PC-9 (cell line): ENCODE measurements at places on chromosomes 4 and X. TPM values are rescaled to one million over a fixed set of nuclear protein-coding genes. Genes with fewer than 3 reads are reported as not detected.
A peak's percentile ranks its signal among the peaks of the same experiment; 100 is the strongest.

The CXXC4 gene
- total RNA-seq = 0.76 and 0.80 TPM in 2 replicates

DNA sequence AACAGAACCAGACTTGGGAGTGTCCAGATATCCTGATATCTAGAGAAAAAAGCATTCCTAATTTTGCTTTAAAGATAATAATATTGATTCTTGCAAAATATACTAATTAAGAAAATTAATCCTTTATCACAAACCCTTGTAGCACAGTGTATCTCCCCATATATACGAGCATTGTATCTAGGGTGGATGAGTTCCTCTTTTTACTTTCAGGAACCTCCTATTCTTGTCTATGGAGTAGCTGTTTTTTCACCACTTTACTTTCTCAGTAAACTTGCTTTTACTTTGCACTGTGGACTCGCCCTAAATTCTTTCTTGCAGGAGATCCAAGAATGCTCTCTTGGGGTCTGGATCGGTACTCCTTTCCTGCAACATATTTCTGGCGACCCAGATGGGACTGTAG, 103.9 kb downstream of the GLUD2 start:
- no peak for DNase-seq
- no peak overlapping the region for H3K27ac ChIP-seq
- no peaks in the 10 kb centered on the region for H3K27me3 ChIP-seq
- H3K4me1 ChIP-seq = no peaks in the 10 kb centered on the region
- H3K36me3 ChIP-seq = no peaks in the 10 kb centered on the region

The TNMD gene
- not detected in 2 replicates for total RNA-seq

The ZNF674 gene
- total RNA-seq = 3.9 and 4.0 TPM in 2 replicates

DNA sequence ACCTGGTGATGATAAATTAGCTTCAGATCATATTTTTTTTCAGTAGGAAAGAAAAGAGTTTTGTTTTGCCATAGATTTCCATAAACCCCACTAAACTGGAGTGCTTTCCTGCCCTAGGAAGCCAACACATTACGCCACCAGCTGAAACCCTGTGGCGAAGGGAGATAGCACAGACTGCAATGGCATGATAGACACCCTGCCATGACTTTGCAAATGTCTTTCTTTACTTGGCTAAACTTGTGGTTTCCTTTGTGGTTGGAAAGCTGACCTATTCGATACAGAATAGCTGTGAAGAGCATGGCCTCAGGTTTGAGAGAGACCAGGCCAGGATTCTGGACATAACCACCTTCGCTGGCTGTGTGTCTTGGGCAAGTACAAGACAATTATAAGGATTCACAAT, 19.1 kb downstream of the MFAP3L start:
- no peaks in the 10 kb centered on the region for H3K27me3 ChIP-seq
- H3K4me1 ChIP-seq = no peaks in the 10 kb centered on the region
- no peak overlapping the region for H3K4me3 ChIP-seq
- H3K36me3 ChIP-seq = no peaks in the 10 kb centered on the region

DNA sequence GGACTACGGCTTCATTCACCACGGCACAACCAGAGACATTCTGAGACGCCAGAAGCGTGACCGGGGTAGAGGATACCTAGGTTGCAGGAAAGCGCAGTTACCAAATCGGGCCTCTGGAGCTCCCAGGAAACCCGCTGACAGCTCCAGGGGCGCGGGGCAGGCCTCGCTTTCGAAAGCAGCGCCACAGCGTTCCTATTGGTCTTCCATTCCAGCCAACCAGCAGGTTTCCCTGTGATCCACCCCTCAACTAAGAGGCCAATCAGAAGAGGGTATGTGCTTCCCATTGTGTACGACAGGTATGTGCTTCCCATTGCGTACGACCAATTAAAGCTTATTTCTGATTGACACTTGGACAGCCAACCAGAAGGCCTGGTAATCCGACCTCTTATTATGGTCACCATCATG, 14.9 kb downstream of the SNX12 start:
- no peak overlapping the region for H3K4me3 ChIP-seq
- H3K27me3 ChIP-seq = no peaks in the 10 kb centered on the region
- H3K27ac ChIP-seq = no peak overlapping the region
- no peaks in the 10 kb centered on the region for H3K36me3 ChIP-seq
- peaks cover 15% of the 10 kb centered on the region for H3K4me1 ChIP-seq

DNA sequence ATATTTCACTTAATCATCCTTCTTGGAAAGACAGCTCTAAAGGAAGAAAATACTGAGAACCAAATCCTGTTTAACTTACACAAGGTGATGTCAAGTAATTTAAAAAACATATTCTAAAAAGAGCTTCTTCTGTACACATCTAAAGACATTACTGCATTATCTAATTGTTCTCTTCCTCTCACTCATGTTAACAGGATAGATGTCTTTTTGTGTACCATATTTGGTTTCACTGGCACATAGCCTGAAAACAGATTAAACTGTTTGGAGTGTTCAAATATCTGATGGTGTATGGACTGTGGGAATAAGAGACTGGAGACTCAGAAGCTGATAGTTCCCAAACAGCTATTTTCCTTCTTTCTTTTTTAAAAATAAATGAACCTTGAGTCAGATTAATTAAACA, 213.3 kb upstream of the MAB21L2 start:
- H3K27me3 ChIP-seq = no peaks in the 10 kb centered on the region
- no peaks in the 10 kb centered on the region for H3K4me1 ChIP-seq
- H3K27ac ChIP-seq = no peak overlapping the region
- H3K4me3 ChIP-seq = no peak overlapping the region
- H3K36me3 ChIP-seq = no peaks in the 10 kb centered on the region

The JCHAIN gene
- not detected in 2 replicates for total RNA-seq

DNA sequence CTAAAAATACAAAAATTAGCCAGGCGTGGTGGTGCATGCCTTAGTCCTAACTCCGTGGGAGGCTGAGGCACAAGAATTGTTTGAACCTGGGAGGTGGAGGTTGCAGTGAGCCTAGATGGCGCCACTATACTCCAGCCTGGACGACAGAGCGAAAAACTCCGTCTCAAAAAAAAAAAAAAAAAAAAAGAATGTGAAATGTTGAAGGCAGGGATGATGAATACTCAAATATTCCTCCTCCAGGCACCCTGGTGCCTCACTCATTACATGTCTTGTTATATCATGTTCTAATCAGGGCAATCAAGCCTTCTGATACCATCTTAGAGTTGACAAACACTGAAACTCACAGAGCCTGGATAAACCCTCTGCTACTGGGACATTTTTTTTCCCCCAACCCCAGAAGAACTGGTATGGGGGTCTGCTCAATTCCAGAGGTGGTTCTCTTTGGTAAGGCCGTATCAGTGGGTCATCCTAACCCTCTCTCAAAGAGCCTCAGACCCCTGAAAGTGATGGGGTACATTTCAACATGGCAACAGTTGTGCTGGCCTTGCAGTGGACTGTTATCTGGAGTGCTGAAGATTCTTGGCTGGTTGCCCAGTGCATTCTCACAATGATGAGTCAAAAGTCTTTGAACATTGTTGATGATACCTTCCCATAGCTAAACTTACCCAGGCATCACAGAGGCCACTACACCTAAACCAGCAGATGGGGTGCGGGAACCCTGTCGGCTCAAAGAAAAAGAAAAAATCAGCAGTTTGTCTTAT, 2.4 kb upstream of the SH3KBP1 start:
- H3K27me3 ChIP-seq = no peaks in the 10 kb centered on the region
- H3K4me3 ChIP-seq = no peak overlapping the region
- peaks cover 29% of the 10 kb centered on the region for H3K4me1 ChIP-seq
- peak; percentile 60 for DNase-seq

The RNF212 gene
- 4.2 and 6.6 TPM in 2 replicates for total RNA-seq

GRCh38 chr4:9924750-9925149, 96.5 kb downstream of the SLC2A9 start:
- H3K27ac ChIP-seq = no peak overlapping the region
- H3K4me1 ChIP-seq = no peaks in the 10 kb centered on the region
- no peaks in the 10 kb centered on the region for H3K36me3 ChIP-seq
- no peaks in the 10 kb centered on the region for H3K27me3 ChIP-seq
- DNase-seq = peak; percentile 75
- no peak overlapping the region for H3K4me3 ChIP-seq

The ARSJ gene
- total RNA-seq = 0.55 and 1.3 TPM in 2 replicates

The GLRA2 gene
- not detected in 2 replicates for total RNA-seq

GRCh38 chr4:103197765-103198110, 405 bp downstream of the CENPE start:
- H3K4me3 ChIP-seq = peak overlapping the region; percentile 75
- H3K27ac ChIP-seq = no peak overlapping the region
- no peaks in the 10 kb centered on the region for H3K36me3 ChIP-seq
- H3K27me3 ChIP-seq = no peaks in the 10 kb centered on the region

GRCh38 chrX:152641996-152642395, 4.3 kb downstream of the GABRQ start:
- no peaks in the 10 kb centered on the region for H3K36me3 ChIP-seq
- H3K27ac ChIP-seq = no peak overlapping the region
- DNase-seq = peak; percentile 35
- H3K27me3 ChIP-seq = no peaks in the 10 kb centered on the region

- H3K27me3 ChIP-seq = no peaks in the 10 kb centered on the region
- peak overlapping the region; percentile 99 for H3K27ac ChIP-seq
- peaks cover 24% of the 10 kb centered on the region for H3K36me3 ChIP-seq
- H3K4me1 ChIP-seq = peaks cover 36% of the 10 kb centered on the region
- peak; percentile 49 for DNase-seq
These were observed 1.2 kb downstream of the TMSB4X start for GRCh38 chrX:12975991-12976558.

DNA sequence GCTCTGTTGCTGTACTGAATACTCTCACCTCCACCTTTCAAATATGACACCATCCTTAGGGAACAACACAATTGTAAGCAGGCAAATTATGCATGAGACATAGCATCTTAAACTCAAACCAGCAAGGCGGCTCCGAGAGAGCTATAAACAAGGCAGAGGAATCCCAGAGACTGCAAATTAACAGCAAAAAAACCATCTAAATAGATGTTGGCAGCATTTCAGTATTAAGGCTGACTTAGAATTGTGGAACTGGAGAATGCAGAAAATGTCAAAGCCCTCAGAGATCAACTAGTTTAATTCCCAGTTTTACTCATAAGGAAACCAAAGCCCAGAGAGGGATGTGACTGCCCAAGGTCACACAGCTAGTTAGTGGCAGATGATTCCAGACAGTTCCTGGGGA, 37.2 kb upstream of the SPANXC start:
- no peaks in the 10 kb centered on the region for H3K36me3 ChIP-seq
- peaks cover 7% of the 10 kb centered on the region; the same call in 1 of the 2 replicates for H3K27me3 ChIP-seq
- no peak overlapping the region for H3K4me3 ChIP-seq
- no peak overlapping the region for H3K27ac ChIP-seq
- DNase-seq = no peak

The YIPF7 gene
- not detected in 2 replicates for total RNA-seq

The BEND4 gene
- total RNA-seq = not detected in 2 replicates

The NEUROG2 gene
- total RNA-seq = not detected in 2 replicates

- no peaks in the 10 kb centered on the region for H3K36me3 ChIP-seq
- no peaks in the 10 kb centered on the region for H3K27me3 ChIP-seq
- H3K4me3 ChIP-seq = no peak overlapping the region
These were observed 125.7 kb downstream of the EIF4E start for GRCh38 chr4:98803251-98803650.

The SLC6A14 gene
- total RNA-seq = 0.44 and 0.60 TPM in 2 replicates

GRCh38 chrX:95058815-95059214, 1384.8 kb downstream of the FAM133A start:
- no peak for DNase-seq
- no peaks in the 10 kb centered on the region for H3K4me1 ChIP-seq
- H3K27me3 ChIP-seq = no peaks in the 10 kb centered on the region
- no peak overlapping the region for H3K4me3 ChIP-seq

DNA sequence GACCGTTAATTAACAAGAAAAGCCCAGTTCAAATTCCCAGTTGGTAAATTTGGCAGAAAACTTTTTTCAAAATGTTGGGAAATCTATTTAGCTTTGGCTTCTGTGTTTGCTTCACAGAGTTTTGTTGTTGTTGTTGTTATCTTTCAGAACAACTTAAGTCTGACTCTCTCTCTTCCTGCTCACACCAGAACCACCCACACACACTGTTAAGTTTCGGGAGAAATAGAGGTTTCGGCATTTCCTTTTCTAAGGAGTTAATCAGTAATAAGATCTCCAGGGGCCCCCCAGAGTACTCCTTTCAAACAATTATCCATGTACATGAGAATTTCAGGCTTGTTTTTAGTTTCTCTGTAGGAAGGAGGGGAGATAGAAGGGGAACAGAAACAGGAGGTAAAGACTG, 106.2 kb upstream of the PTCHD1 start:
- H3K36me3 ChIP-seq = no peaks in the 10 kb centered on the region
- no peaks in the 10 kb centered on the region for H3K4me1 ChIP-seq
- no peak for DNase-seq
- H3K4me3 ChIP-seq = no peak overlapping the region
- no peak overlapping the region for H3K27ac ChIP-seq

GRCh38 chr4:8167815-8168214, 9.2 kb upstream of the ABLIM2 start:
- no peaks in the 10 kb centered on the region for H3K27me3 ChIP-seq
- H3K27ac ChIP-seq = peak overlapping the region; percentile 68
- peaks cover 11% of the 10 kb centered on the region for H3K4me1 ChIP-seq
- no peak for DNase-seq

GRCh38 chr4:130600706-130601105, 1504.8 kb downstream of the C4orf33 start:
- H3K4me1 ChIP-seq = no peaks in the 10 kb centered on the region
- H3K27ac ChIP-seq = no peak overlapping the region
- H3K27me3 ChIP-seq = no peaks in the 10 kb centered on the region
